Activated CD4-positive, alpha-beta T cell treated with anti-CD3 and anti-CD28 coated beads, Interleukin-2, amount 50 U/mL, for 16 hours (primary cell): ENCODE measurements at places on chromosomes 4 and X.

DNA sequence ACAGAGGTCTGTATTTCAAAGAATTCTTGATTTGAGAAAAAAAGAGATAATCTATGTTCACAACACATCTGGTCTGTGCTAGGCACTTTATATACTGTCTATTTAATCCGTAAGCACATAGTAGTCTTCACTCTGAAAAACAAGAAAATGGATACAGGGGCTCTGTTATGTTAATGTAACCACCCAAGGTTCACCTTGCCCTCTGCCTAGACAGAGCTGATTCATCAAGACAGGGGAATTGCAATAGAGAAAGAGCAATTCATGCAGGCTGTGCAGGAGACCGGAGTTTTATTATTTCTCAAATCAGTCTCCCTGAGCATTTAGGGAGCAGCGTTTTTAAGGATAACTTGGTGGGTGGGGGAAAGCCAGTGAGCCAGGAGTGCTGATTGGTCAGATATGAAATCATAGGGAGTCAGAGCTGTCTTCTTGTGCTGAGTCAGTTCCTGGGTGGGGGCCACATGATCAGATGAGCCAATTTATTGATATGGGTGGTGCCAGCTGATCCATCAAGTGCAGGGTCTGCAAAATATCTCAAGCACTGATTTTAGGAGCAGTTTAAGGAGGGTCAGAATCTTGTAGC is 92.9 kb upstream of the TNIP3 start:
- peak; percentile 79 for DNase-seq

DNA sequence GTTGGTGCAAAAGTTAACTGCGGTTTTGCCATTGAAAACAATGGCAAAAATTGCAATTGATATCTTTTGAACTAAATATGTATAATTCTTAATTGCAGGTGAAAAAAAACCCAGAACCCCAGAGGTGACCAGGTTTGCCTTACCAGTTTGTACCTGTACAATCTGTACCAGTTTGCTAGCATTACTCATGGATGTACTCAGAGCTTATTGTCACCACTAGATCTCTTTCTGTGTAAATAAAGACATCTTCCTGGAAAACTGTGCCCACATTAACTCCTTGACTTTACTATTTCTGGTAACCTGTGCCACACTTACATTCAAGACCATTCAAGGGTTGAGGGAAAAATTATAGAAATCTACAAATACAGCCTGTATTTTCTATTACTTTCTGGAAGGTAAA is 139.7 kb downstream of the ELOVL6 start:
- DNase-seq, result peak; percentile 5

DNA sequence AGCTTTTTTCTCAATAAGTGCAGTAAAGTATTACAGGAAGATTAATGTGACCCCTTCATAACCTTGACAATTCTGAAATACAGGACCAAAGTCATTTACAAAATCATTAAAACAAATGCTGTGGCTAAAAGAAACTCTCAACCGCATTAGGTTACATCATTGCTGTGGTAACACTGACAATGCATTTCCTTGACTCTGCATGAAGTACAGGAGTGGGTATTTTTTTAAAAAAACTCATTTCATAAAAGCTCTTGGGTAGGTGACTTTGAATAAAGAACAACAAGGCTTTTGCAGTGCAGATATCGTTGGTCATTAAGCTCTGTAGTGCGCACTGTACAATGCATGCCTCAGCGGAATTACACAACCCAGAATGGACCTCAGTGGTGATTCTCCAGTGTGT is 23.4 kb upstream of the XK start:
- no peak for DNase-seq

GRCh38 chrX:14899607-14900006 is 26.4 kb downstream of the MOSPD2 start:
- peak; percentile 33 for DNase-seq

DNA sequence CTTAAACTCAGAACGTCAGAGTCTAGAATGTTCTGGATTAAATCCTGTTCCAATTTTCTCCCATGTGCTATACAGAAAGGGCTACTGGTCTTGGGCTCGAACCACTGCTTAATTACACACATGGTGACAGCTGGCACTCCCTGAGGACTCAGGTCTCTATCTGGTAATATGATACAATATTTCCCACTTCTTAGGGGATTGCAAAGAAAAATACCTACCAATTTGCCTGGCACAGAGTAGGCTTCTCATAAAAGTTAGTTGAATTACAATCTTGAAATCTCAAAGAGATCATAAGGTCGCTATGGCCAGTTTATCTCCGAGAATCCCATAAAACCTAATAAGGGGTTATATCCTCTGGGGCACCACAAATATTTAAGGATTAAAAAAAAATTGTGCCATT is 8.6 kb downstream of the GPM6B start:
- DNase-seq, result no peak

GRCh38 chr4:181991369-181992108 is 251.7 kb upstream of the TENM3 start:
- DNase-seq, result no peak

DNA sequence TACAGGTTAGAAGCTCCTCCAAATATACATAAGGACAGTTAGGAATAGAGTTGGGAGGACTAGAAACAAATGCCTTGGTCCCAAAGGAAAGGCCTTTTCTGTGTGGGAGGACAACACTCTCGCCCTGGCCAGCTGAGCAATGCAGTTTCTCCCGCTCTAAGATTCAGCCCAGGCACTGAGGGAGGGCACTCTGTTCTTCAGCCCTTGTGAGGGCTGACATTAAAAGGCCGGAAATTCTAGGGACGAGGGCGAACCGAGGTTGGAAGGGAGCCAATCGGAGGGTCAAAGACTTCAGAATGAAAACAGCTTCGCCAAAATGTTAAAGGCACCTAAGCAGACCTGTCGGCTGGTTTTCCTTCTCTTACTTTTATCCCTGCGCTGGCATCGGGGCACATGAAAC is 2.9 kb upstream of the PTCHD1 start:
- DNase-seq, result no peak

GRCh38 chr4:25859429-25860148 is 3.2 kb downstream of the SEL1L3 start:
- peak; percentile 67 for DNase-seq

DNA sequence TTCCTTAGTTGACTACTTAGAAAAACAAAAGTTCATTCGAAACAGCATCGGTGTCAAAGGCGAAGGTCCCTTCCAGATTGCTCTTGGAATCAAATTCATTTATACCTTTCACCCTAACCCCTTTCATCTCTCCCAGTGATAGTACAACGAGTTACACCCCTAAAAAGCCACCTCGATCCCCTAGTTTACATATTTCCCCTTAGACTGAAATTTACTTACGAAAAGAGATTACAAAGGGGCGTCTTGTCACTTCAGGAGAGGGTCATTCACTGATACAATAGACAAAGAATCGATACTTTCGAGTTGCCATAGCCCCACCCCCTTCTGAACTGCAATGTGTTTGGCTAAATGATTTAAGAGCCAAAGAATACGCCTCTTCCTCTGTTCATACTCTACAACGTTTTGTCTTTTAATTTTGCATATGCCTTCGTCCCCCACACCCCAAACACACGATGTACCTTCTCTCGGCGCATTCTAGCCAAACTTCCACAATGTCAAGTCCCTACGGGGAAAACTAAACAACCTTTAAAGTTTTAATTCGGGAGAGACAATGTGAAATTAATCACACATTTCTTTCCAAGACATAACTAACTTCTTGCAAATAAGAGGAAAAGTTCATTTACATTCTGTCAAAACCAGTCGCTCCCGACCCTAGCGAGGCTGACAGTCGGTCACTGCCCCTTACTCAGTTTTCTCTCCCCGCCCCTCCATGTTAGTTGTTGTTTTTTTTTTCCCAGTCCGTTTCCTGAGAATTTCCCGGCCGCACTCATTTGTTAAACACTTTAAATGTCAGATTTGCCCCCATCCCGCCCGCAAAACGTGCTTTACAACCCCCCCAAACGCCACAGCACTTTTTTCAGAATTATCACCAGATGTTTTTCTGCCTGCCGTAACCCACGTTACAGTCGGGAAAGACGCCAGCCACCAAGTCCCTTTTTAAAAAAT is 88.6 kb downstream of the HPRT1 start:
- peak; percentile 38 for DNase-seq

DNA sequence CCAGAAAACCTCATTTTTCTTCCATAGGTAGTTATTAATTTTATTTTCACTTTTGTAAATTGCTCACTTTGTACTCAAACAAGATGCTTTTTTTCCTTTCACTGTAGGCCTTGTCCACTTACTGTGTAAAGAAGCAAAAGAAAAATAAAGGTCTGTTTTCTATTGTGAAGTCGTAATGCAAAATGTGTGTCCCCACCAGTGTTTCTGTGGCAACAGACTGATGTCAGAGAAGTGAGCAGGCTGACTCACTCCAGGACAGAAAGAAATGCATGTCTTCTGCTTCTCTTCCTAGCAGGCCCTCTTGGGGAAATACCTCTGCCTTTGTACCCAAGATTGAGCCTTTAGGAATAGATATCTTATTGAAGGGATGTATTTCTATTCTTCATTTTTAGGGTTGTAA is 30.3 kb downstream of the INPP4B start:
- DNase-seq, result peak; percentile 72

GRCh38 chrX:13180807-13181206 is 136.4 kb upstream of the FAM9C start:
- peak; percentile 25 for DNase-seq

GRCh38 chr4:80431203-80431965 is 95.9 kb downstream of the CFAP299 start:
- no peak for DNase-seq

DNA sequence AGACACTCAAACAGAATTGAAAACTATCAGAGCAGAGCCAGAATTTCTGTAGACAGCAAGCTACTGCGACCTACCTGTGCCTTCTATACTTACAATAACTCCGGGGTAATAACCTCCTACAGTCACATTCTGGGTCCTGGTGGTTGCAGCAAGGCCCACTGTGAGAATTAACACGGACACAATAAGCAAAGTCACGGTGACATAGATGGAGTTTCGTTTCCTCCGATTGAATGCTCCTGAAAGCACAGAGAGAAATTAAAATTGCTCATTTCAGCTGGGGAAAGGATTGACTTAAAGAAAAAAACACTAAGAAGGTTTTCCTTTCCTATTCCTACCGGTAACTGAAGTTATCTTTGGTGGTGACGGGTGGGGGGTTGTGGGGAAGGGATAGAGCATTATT is 7.0 kb downstream of the TMEM255A start:
- no peak for DNase-seq

- no peak for DNase-seq
These were observed 17.5 kb downstream of the RBMX2 start for GRCh38 chrX:130419263-130419662.

DNA sequence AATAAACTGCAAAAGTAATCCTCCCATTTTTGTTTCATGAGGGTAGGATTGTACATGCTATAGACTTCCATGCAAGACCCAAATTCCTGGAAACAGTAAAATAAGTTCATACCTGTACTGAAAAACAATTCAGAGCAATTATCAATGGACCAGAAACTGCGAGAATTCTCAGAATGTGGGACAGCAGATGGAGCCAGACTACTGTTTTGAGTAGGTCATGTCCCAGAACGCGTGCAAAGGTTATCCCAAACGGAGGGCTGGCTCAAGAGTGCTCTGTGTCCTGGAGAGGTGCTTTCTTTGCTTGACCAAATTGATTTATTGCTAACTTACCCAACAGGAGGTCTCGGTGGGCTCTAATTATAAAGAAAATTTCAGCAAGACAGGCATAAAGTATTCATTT is 1.7 kb upstream of the MAGEH1 start:
- no peak for DNase-seq

DNA sequence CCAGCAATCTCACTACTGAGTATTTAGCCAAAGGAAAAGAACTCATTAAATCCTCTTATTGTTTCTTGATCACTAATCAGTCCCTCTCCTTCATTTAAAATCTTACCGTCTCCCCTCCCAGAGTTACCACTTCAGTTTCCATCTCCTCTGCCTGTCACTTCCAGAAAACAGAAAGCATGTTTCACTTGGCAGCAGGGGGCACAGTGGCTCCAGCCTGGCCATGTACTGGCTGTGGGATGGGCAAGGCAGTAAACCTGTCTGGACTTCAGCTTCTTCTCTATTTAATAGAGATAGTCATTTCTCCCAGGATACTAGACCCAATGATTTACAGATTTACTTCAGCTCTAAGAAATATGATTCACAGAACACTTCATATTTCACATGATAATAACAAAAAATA is 63.2 kb downstream of the CD40LG start:
- DNase-seq, result no peak

GRCh38 chr4:47061435-47061834 is 30.1 kb downstream of the GABRB1 start:
- DNase-seq, result no peak

- no peak for DNase-seq
These were observed 19.6 kb upstream of the ABRAXAS1 start for GRCh38 chr4:83504503-83504902.

DNA sequence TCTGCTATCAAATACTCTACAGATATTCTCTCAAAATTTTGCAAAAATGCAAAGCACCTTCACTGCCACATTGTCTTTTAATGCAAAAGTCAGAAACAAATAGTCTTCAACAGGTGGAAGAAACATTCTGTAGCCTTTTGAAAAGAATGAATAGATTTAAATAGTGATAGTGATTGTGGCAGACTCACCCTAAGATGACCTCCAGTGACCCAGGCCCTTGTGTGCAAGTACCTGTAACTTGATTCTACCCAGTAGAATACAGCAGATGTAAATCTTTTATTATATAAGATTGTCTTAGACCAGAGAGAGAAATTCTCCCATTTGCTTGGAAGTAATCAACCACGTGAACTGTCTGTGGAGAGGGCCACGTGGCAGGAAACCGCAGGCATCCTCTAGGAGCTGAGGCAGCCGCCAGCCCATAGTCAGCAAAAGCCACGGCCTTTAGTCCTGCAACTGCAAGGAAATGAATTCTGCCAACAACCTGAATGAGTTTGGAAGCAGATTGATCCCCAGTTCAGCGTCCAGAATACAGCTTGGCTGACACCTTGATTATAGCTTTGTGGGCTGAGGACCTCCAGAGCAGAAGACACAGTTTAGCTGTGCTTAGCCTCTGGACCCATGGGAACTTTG is 272.5 kb downstream of the ARHGAP10 start:
- DNase-seq, result no peak

GRCh38 chrX:123738378-123738940 is 5.6 kb upstream of the THOC2 start:
- DNase-seq, result no peak

- DNase-seq, result no peak
These were observed 23.5 kb downstream of the NAT8L start for GRCh38 chr4:2082627-2083026.

DNA sequence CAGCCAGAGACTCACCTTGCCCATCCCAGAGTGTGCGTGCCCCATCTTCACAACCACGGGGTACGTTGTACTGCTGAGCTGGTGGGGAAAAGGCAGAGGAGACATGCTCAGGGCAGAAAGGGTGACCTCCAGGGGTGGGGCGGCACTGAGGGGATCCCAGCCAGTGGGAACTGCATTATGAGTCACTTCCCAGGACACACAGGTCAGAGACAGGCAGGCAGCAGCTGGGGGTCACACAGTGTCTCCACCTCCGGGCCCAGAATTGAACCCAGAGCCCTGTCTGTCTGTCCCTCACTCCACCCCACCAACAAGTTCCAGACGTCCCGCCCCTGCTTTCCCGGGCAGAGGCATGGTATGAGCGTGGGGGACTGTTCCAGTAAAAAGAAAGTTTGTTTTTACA is 4.8 kb upstream of the TIMP1 start:
- DNase-seq, result no peak
